ENCODE measurements at places on chromosomes 4 and X.

GRCh38 chr4:102466298-102466697, 34.9 kb upstream of the NFKB1 start:
- no peak for DNase-seq

GRCh38 chr4:98204236-98204553, 57.0 kb upstream of the RAP1GDS1 start:
- DNase-seq: no peak

DNA sequence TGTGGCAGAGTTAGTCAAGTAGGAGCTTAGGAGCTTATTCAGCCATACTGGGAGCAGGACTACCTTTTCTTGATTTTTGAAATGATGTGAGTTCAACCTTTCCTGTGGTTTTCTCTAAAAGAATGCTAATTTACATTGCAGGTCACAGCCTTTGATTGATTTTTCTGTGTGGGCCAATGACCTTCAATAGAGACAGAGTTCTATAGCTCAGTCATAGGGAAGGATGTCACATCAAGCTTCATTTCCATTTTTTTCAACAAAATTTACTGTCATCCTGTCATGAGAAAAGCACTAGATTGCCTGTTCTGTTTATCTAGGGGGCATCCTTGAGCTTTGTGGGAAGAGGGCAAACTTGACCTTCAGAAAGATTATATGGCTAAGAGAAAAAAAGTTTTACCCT, 448.7 kb downstream of the MID1IP1 start:
- DNase-seq: no peak

DNA sequence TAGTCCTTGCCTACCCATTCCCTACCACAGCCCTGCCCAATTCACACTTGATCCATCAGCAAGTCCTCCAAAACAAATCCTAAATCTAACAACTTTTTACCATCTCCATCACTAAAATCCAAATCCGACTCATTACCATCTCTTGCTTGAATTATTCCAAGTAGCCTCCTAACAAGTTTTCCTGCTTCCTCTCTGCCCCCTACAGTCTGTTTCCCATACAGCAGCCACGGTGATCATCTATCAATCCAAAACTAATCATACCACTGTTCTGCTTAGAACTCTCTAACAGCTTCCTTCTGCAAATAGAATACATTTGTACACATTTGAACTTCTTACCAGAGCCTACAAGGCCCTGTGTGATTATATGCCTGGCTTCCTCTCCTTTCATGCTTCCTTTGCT, 133.0 kb downstream of the SHROOM4 start:
- no peak for DNase-seq

DNA sequence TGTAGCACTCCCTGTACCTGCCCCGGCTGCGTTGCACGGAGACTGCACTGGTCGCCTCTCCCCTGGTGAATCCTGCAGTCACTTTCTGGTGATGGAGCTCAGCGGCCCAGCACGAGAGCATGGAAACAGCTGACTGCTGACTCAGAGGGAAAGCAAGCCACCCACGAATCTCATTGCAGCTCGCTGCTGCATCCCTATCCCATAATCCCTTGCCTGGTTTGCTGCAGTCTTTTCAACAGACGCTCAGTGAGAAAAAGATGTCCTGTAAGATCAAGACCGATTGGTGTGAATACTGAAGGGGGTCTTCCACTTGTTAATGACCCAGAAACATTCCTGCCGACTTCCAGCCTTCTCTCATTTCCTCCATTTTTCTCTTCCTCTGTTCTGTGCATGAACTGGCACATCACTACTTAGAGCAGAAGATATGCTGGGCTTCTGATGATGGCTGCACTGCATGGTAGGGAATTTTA, 52.9 kb downstream of the TRIM2 start:
- no peak for DNase-seq

DNA sequence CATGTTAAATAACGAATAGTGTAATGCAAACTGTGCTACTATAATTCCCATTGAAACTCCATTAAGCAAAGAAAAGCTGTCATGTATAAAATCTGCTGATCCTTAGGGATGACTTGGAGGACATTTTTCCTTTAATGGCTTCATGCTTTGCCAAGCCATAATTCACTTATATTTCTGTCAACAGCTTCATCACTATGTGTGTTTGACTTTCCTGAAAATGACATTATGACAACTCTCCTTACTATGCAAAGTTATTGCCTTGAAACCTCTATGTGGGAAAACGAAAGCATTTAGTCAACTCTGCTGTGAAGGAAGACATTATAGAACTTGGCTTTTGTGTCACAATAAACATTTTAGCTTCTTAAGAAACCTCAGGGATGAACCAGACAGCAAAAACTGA, 210.5 kb downstream of the GRXCR1 start:
- DNase-seq: no peak

DNA sequence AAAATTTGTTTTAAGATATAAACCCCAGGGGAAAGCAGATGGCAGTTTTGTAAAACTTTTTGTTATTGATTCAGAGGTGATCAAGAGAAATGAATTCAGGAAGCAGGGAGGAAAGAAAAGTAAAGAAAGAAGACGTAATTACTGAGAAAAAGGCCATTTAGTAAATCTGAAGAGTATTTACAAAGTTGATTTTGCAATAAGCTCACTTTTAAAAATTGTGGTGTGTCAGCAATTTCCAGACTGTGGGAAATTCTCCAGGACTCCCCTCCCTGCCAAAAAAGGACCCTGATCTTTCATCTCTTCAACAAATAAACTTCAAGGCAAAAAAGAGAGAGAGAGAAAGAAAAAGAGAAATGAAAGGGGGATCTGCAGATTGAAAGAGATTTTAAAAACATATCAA, 36.6 kb downstream of the PCYT1B start:
- no peak for DNase-seq

DNA sequence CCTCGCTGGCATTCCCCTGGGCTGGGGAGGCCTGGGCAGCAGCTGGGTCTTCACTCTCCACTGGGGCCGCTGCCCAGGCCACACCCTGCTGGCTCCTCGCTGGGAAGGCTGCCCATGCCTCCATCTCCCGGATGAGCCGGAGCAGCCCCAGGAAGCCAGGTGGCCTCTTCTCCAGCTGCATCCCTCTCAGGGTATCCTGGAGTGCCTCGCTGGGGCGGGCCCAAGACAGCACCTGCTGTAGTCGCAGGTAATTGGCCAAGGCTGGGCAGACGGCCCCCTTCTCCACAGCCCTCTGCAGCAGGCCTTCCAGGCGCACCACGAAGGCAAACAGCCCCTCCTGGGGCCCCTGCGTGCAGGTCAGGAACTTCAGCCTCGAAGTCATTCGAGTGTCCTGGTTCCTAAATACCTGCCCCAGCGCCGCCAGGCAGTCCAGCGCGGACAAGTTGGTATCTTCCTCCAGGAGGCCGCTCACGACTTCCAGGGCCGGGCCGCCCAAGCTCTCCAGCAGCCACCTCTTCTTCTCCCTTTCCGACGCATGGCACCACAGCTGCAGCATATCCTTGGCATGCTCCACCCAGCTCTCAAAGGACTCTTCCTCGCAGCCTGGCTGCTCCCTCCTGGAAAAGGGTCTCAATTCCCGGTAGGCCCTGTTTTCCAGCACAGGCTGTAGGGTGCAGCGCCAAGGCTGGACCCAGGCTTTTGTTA, 3.7 kb downstream of the PNMA6E start:
- DNase-seq: no peak

GRCh38 chr4:113593400-113594230, 167.9 kb downstream of the CAMK2D start:
- no peak for DNase-seq

GRCh38 chr4:153585026-153585425, 99.1 kb upstream of the TLR2 start:
- no peak for DNase-seq

DNA sequence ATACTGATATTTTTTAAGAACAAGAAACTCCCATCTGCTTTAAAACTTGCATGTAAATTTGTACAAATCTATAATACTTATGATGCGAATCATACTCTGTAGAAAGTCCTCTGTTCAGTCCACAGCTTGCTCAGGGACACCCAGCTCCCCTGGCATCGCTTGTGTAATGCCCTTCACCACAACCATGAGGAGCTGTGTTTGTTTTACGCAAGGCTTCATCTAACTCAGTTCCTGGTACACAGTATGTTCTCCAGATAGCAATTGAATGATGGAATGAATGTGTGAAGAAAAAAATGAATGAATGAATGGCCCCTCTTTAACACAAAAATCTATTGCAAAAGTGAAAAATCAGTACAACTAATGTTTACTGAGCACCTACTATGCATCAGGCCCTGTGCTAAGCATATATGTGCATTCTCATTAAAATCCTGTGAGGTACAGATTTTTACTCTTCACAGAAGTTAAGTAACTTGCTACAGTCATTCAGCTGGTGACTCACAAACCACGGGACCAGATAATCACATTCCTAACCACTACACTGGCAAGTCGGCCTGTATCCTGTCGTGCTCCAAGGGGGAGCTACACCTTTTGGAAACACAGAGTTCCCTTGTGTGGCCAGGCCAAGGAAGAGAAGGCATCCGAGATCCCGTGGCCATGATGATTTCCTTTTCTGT, 58.7 kb upstream of the KDR start:
- DNase-seq: no peak

GRCh38 chr4:48380583-48381167, 39.3 kb downstream of the SLAIN2 start:
- DNase-seq: no peak

GRCh38 chr4:65943076-65943475, 272.8 kb upstream of the EPHA5 start:
- no peak for DNase-seq

DNA sequence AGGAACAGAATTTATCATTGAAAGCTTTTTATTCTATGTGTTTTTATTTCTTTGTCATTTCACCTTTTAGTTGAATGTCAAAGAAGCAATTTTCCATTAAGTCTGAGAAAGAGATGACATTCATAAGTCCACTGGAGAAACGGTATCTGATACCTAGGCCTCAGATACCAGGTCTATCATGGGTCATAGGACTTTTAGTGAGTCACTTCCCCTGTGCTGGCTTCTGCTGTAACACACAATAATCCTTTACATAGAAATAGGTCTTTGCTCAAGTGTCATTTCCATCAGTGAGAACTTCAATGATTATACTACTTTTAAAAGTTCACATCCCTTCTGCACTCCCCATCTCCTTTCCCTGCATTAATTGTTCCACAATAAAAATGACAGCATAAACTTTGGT, 125.5 kb upstream of the ARMCX2 start:
- DNase-seq: no peak

GRCh38 chr4:16293210-16293838, 67.1 kb upstream of the TAPT1 start:
- no peak for DNase-seq

DNA sequence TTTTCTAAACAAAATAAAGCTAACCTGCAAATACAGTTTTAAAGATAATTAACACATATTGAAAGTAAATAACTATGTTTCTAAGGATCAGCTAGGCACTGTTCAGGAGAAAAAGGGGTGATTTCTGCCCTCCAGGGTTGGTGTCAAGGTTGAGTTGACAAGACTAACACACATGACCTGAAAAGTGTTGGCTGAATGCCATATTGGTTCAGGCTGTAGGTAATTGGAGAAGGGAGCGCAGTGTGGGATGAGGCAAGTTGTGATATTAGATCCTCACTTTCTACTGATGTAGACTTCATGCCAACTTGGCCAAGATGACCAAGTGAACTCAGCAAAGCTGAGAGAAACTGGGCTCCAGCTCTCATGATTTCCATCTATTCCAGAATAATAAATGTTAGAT, 42.2 kb downstream of the PPM1K start:
- DNase-seq: no peak

GRCh38 chr4:16111533-16111932, 27.7 kb upstream of the PROM1 start:
- DNase-seq: no peak

GRCh38 chr4:683982-684622, 4.8 kb downstream of the SLC49A3 start:
- no peak for DNase-seq

GRCh38 chr4:169070071-169070894, 60.2 kb upstream of the CBR4 start:
- no peak for DNase-seq

DNA sequence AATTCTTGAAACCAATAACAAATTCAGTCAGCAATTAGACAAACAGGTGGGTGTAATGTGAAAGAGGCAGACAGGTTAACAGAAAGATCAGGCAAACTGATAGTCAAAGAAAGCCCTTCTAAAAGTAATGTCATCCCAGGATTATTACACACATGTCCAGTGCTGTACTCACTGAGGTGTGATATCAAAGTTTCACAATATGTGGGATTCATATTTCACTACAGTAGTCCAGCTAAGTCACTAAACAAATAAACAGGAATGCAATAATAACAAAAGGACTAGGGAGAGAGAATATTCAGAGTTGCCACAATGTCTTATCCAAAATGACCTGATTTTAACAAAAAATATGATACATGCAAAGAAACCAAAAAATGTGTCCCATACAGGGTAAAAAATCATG, 787.5 kb downstream of the FSTL5 start:
- DNase-seq: no peak

GRCh38 chr4:118935819-118936218, 47.2 kb downstream of the SYNPO2 start:
- DNase-seq: no peak

- no peak for DNase-seq
Measured at GRCh38 chr4:179692222-179692621, 2250.0 kb upstream of the AGA start.

GRCh38 chrX:9953396-9953795, 13.8 kb upstream of the CLDN34 start:
- no peak for DNase-seq

- DNase-seq: no peak
Measured at GRCh38 chr4:6162885-6163284, 37.5 kb downstream of the JAKMIP1 start.

GRCh38 chrX:38770152-38770551, 31.1 kb upstream of the MID1IP1 start:
- no peak for DNase-seq

DNA sequence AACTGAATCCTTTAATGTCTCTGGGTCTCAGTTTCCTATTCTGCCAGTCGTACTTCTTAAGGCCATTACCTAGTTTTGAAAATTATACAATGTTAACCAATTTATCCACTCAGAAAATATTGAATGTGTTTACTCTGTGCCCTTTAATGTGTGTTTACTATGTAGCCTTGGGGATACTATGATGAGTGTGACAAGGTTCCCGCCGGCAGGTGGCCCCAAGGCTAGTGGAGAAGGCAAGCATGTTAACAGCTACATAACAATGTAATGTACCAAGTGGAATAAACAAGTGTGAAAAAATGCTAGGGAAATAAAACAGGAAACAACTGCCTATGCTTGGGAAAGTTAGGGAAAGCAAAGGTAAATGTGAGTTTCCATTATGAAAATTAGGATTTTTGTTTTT, 187.3 kb upstream of the MBNL3 start:
- DNase-seq: no peak

- no peak for DNase-seq
Measured at GRCh38 chrX:153560000-153560399, 38.9 kb downstream of the CCNQ start.

DNA sequence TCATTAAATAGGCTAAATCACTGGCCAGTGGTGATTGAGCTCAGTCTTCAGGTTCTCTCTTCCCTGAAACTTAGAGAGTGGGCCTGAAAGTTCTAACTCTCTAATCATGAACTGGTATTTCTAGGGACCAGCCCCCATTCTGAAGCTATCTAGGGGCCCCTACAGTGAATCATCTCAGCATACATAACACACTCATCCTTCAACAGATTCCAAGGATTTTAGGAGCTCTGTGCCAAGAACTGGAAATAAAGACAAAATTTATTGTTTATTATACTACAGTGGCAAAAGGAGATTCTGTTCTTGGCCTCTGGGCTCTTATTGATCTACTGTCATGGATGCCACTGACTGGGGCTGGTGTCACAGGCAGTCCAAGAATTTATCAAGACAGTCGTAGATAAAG, 263.8 kb upstream of the IGFBP7 start:
- no peak for DNase-seq
